ENCODE measurements at places on chromosomes 11 and 22. TPM values are rescaled to one million over a fixed set of nuclear protein-coding genes. Genes with fewer than 3 reads are reported as not detected.

The MRGPRX4 gene
- polyA plus RNA-seq: not detected

The PPP1CA gene
- polyA plus RNA-seq: 179 TPM

The FAM83F gene
- 0.06 TPM for polyA plus RNA-seq

The TRIM51 gene
- polyA plus RNA-seq: not detected

The RAB36 gene
- polyA plus RNA-seq: 7.1 TPM

The LGR4 gene
- 52.4 TPM for polyA plus RNA-seq

Data from cardiac muscle cell (in vitro differentiated cells and primary cell).